ENCODE measurements at places on chromosomes 11 and 22.

DNA sequence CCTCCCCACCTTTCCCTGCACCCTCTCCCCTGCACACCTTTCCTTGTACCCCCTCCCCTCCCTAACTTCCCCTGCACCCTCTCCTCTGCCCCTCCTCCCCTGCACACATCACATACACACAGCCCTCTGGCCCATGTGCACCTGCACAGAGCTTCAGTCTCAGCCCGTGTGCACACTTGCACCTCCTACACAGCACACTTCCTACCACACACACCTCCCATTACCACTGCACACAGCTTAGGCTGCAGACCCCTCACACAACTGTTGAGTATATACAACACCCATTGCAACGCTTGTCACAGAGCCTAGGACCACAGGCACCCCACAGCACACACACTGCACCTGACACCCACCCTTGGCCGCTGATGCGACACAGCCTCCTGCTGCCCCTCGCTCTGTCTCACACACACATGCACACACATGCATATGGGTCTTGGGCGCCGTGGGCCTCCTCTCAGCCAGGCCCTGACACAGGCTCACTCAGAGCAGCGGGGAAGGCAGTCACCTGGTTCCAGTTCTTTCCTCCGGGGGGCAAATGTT, 411 bp downstream of the SIGIRR start:
- no peak for DNase-seq

DNA sequence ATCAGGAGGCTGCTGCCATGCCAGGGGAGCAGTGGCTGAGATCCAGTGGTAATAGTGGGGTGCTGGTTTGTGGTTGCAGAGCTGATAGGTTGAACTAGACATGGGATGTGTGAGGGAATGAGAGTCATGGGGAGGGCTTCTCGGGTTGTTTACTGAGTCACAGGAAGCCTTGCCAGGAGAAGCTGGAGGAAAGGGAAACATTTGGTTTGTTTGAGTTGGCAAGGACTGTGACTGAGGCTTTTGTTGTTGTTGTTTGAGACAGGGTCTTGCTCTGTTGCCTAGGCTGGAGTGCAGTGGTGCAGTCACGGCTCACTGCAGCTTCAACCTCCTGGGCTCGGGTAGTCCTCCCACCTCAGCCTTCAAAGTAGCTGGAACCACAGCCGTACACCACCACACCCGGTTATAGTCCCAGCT, 49.3 kb downstream of the CABIN1 start:
- no peak for DNase-seq

- no peak for DNase-seq
Observed at GRCh38 chr11:26622181-26622580, 50.1 kb upstream of the MUC15 start.

- no peak for DNase-seq
Observed at GRCh38 chr11:13336246-13336878, 58.8 kb downstream of the BMAL1 start.

DNA sequence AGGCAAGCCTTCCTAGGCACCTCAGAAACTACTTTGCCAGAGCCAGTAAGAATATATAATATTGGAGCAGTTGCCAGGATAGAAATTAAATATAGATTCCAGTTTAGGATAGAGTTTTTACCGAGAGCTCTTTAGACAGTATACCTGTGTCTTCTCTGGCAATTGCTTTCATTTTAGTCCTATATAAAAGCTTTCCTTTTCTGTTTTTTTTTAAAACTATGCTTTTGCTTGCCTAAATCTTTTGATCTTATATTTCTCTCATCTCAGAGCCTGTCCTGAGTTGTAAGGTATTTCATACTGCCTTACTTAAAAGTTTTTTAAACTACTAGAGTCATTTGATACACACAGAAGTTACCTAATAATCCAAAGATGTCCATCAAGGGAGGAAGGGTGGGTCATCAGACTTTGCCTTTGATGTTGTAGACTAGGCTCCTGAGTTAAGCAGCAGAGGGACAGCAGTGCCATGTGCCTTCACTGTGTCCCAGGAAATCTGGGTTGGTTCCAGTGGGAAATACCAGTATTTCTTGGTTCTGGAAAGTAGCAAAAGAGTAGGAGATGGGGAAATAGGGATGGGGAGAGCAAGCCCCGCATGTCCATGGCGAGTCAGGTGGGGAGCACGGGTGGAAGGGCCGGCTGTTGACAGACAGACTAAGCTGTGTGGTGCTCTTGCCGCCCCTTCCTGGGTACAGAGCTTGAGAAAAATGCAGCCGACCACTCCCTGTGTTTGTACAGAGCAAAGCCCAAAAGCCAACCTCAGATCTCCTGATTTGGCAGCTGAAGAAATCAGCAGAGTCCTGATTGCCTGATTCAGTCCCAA, 11.2 kb downstream of the MCAM start:
- DNase-seq = no peak

GRCh38 chr11:61339490-61339878, 6.5 kb downstream of the TKFC start:
- no peak for DNase-seq

DNA sequence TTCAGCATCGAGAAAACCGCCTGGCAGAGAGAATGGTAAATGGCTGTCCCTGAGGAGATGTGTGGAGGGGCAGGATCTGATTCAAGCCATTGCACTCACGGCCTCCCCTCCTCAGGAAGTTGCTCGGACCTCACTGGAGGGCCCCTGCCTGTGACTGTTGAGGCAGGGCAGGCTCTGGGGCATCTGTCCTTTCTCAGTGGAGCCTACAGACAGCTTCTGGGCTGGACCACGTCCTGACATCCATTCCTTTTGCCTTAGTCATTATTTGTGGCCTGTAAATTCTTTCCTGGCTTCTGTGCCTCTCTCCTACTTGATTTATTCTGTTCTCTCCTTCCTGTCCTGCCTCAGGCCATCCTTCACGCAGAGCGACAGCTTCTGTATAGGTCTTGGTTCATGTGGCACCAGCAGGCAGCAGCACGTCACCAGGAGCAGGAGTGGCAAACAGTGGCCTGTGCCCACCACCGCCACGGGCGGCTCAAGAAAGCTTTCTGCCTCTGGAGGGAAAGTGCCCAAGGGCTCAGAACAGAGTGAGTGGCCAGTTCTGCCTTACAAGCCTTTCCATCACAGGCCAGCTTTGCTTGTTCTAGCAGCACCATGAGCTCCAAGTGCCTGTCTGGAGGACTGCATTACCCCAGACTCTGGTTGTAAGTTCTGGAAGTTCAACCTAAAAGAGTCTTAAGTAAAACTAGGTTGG, 59.6 kb downstream of the PISD start:
- no peak for DNase-seq

DNA sequence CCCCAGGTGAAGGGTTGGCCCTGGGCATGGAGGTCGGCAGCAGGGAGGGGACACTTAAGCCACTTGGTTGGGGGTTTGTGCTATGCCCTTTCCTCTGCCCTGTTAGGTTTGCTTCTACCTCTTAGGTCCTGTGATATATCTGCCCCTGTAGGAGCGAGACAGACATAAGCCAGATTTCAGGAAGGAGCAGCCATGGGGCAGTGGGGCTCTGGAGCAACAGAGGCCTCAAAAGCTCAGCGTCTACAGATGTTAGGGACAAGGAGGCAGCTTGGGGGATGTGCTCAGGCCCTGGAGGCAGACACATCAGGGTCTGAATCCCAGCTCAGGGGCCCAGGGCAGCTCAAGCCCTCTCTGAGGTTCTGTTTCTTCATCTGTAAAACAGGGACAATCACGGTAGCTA, 27.2 kb upstream of the KCNQ1OT1 start:
- no peak for DNase-seq

DNA sequence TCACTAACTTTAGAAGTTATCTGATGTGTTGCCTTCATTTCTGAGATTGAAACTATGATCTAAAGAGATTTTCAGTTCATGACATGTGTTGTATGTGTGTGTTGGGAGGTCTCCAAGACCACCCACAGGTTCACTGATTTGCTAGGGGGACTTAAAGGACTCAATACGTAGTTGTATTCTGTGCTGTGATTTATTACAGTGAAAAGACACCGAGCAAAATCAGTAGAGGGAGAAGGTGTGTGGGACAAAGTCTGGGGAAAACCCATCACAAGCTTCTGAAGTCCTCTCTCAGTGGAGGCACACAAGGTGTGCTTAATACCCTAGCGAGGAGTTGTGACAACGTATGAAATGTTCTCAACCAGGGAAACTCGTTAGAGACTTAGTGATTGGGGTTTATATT, 35.6 kb downstream of the RNF169 start:
- no peak for DNase-seq

GRCh38 chr11:12200279-12200990, 90.0 kb downstream of the MICAL2 start:
- DNase-seq = no peak

GRCh38 chr11:27465629-27466028, 7.0 kb downstream of the LGR4 start:
- DNase-seq = no peak

DNA sequence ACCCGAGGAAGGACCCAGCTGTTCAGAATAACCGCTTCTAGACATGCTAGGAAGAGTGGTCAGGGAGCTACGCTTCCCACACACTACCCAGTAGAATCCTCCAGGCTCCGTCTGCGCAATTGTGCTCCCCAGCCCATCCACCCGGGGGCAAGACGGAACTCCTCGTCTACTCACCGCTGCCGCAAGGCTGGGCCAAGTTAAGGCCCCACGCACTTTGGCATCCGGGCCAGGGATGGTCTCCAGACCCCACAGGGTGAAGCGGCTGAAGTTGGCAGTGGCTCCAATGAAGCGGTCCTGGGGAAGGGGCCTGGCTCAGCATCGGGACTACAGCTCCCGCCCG, 757 bp downstream of the RNASEH2C start:
- no peak for DNase-seq

- DNase-seq = no peak
Observed at GRCh38 chr11:123822599-123822998, 16.4 kb upstream of the OR6M1 start.

DNA sequence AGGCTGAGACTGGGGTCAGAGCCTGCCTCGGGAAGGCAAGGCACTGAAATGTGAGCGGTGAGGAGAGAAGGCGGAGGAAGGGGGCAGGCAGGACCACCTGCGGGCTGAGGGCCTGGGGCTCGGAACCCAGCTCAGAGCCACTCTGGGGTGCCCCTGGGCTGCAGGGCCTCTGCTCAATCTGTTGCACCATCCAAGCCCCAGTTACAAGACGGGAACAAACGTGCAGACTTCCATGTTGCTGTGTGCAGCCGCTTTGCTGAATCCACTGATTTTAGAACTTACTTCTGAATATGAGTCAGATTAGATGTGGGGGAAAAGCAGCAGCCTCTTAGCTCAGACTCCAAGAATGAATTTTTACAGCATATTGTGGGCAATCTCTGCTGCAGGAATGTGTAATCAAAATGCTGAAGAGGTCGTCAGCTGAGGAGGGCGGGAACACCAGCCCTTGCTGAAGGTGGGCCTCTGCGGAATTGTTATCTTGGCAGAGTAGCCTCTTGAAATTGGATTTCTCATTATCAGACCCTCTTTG, 21.6 kb downstream of the PARVG start:
- no peak for DNase-seq

GRCh38 chr11:43919852-43920597, 22.4 kb upstream of the C11orf96 start:
- DNase-seq = no peak

DNA sequence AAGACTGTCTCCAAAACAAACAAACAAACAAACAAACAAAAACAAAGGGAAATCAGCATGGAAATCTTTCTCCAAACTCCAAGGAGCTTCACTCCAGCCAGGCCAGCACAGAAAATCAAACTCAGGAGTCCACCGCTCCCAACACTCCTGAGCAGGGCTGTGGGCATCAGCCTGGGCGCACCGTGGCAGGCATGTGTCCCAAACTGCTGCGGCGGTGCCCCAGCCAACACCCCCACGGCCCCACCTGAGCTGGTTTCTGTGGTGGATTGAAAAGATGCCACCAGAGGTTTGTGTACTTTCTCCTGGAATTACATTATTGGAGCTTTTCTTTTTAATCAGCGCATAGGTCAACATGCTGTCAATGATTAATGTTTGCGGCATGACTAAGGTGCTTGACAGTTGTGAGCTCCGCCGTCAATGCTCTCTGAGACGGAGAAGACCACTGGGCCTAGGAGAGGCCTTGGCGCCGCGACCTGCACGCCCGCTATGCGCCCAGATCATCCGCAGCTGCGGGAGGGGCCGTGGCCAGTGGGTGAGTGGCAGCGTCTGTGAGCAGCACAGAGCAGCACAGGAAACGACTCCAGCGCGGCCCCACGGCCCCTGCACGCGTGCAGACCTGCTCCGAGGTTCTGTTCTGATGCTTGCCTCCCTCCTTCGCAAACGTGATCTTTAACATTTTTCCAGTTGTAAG, 18.1 kb downstream of the DRD4 start:
- DNase-seq = no peak

Measured in anterior cingulate cortex (tissue), 58 donors.